ENCODE measurements at places on chromosomes 4 and X.

GRCh38 chrX:102808336-102808735 lies 87.8 kb downstream of the GPRASP3 start:
- no peak for DNase-seq

GRCh38 chrX:48043056-48043455 lies 28.4 kb downstream of the ZNF630 start:
- no peak for DNase-seq

DNA sequence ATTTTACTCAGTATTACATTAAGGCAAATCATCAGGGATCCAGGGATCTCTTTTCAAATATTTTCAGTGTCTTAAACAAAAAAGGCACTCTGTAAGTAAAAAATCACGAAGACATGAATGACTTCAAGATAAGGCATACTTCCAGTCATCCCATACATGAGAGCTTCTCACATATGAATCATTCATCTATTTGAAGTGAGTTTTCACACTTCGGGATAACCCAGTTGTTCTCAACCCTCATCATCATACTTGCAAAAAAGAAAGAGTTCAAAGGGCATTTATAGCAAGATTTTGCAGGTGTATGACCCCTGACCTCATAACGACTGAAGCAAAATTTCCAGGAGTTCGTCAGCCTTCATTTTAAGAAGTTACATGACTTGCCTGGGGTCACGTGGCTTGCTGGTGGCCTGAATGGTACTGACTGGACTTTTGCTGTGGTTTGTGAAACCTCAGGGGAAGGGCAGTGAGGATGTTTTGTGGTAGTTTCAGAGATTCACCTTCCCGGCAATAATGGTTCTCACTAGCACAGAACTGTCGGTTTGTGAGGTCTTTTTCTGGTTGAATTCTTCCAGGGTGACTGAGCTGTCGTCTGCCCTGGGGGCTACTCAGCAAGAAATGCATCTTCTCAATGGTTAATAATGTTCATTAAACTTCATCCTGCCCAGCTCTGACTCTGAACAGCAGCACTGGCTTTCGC lies 115.8 kb upstream of the SHISA3 start:
- DNase-seq: no peak

GRCh38 chr4:45072981-45073380 lies 346.6 kb upstream of the GNPDA2 start:
- no peak for DNase-seq

- DNase-seq: no peak
These were observed 8.2 kb downstream of the DCAF8L2 start for GRCh38 chrX:27598312-27598711.

GRCh38 chr4:74097631-74098426 lies 1.2 kb downstream of the CXCL2 start:
- DNase-seq: no peak

DNA sequence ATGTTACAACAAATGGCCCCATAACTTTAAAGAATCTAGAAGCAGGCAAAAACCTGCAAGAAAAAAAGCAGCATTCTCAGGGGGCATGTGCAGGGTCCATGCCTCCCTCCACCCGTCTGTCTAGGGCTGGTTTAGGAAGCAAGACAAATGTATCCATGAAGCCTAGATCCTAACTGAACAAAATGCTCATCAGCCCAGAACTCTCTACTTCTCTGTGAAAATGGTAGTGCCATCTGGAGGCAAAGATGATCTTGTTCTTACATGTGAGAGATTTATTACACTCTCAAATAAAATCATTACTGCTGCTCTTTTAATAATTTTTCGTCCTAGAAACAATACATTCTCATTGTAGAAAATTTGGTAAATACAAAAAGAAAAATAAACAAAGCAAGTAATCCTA lies 26.7 kb downstream of the NR3C2 start:
- DNase-seq: no peak

DNA sequence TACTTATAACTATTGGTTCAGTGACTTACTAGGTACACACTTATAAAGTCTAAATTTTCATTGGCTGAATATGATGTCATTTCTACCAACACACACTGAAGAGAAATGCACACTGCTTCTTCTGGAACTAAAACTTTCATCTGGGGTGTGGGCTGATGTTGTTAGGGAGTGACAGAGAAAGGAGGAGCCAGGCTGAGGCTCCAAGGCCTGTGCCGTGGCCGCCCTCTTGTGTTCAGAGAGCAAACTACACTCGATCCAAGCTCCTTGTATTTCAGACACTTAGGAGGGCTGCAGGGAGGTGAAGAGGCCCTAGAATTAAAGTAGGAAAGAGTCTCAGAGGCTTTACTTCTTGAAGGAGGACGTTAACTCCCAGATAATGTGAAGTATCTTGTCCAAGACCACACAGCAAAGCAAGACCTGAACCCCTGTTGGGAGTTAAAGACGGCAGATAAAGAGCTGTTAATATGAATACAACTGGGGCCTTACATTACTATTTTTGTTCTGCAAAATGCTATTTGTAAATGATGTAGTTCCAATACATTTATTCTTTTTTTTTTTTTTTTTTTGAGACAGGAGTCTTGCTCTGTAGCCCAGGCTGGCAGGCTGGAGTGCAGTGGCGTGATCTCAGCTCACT lies 137.5 kb downstream of the AFAP1 start:
- peak; percentile 91 for DNase-seq

DNA sequence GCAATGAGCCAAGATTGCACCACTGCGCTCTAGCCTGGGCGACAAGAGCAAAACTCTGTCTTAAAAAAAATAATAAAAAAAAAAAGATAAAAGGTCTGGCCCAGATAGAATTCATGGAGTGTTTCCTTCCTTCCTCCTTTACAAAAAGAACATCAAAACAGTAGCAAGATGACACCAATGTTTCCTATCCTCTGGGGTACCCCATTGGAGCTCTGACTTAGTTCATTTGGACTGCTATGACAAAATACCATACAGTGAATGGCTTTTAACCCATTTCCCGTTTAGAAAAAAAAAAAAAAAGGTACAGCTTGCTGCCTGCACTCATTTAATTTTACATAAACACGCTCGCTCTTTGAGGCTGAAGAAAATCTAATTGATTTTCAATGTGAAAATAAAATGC lies 89.9 kb upstream of the PRKX start:
- no peak for DNase-seq

DNA sequence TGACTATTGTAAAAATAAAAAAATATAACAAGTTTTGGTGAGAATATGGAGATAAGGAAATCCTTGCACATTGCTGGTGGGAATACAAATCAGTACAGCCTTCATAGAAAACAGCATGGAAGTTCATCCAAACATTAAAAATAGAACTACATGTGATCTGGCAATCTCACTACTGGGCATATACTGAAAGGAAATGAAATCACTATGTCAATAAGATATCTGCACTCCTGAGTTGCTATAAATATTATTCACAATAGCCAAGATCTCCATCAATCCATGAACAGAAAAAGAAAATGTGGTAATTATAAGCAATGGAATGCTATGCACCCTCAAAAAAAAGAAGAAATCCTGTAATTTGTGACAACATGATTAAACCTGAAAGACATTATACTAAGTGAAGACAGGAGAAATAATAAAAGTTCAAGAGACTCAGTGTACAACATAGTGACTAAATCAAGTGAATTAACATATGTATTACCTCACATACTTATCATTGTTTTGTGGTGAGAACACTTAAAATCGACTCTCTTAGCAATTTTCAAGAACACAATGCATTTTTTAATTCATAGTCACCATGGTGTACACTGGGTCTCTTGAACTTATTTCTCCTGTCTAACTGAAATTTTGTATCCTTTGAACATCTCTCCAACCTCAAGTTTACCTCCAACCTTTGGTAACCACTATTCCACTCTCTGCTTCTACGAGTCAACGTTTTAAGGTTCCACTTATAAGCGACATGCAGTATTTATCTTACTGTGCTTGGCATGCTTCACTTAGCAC lies 1703.7 kb upstream of the AGA start:
- DNase-seq: no peak

Data from stimulated activated CD8-positive, alpha-beta memory T cell treated with anti-CD3 and anti-CD28 coated beads, Interleukin-4, amount 100 ng/mL, for 48 hours (primary cell).